ENCODE measurements at places on chromosomes 1 and 21. TPM values are rescaled to one million over a fixed set of nuclear protein-coding genes. Genes with fewer than 3 reads are reported as not detected.

The PRR9 gene
- polyA plus RNA-seq = not detected

The OLFML3 gene
- 168 TPM for polyA plus RNA-seq

The IRF6 gene
- 15.8 TPM for polyA plus RNA-seq

The TMEM167B gene
- polyA plus RNA-seq = 40.4 TPM

The HHAT gene
- 14.9 TPM for polyA plus RNA-seq

The LIN28A gene
- 0.03 TPM for polyA plus RNA-seq

The TRPM2 gene
- polyA plus RNA-seq = 0.81 TPM

The TDRD10 gene
- polyA plus RNA-seq = 0.93 TPM

The ZNF593OS gene
- 1.0 TPM for polyA plus RNA-seq

All from renal cortex interstitium (tissue), 15 donors.